ENCODE measurements at places on chromosomes 4 and X. TPM values are rescaled to one million over a fixed set of nuclear protein-coding genes. Genes with fewer than 3 reads are reported as not detected.

The FDCSP gene
- polyA plus RNA-seq = 61.2 TPM

The XAGE2 gene
- 0.18 TPM for polyA plus RNA-seq

The PNMA6F gene
- polyA plus RNA-seq = 0.02 TPM

The LARP1B gene
- polyA plus RNA-seq = 12.5 TPM

The ATP8A1 gene
- polyA plus RNA-seq = 30.9 TPM

The CSAG3 gene
- polyA plus RNA-seq = 1.3 TPM

The MAGEA6 gene
- polyA plus RNA-seq = 0.05 TPM

The CYBB gene
- 7.6 TPM for polyA plus RNA-seq

The FSTL5 gene
- 0.07 TPM for polyA plus RNA-seq

The HPSE gene
- 4.3 TPM for polyA plus RNA-seq

The SERTM2 gene
- polyA plus RNA-seq = 0.02 TPM

The MAGEB1 gene
- polyA plus RNA-seq = not detected

The PCSK1N gene
- polyA plus RNA-seq = 0.55 TPM

The SPANXD gene
- polyA plus RNA-seq = not detected

The RASSF6 gene
- 10.2 TPM for polyA plus RNA-seq

The SASH3 gene
- 58.2 TPM for polyA plus RNA-seq

Data from thymus (tissue), 14 donors.